ELF-1 (cell line): ENCODE measurements at places on chromosomes 5 and 9.
A peak's percentile ranks its signal among the peaks of the same experiment; 100 is the strongest.

GRCh38 chr5:11289733-11290132, 528.7 kb upstream of the DAP start:
- DNase-seq, result no peak

DNA sequence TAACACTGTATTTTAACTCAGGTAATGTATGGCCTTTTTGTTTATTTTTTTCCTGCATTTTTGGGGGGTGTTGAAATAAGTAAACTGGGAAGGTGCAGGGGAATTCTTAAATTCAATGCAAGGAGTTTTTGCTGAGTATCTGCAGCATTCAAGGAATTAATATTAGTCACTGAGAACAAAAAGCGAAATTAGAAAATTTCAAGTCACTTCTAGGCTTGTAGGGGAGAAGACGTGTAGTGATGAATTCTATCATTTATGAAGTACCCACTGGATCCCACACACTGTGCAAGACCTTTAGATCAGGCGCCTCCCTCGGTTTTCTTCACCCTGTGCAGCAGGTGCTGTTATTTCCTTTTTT, 1.2 kb downstream of the EHMT1 start:
- DNase-seq, result no peak

- DNase-seq, result no peak
Measured at GRCh38 chr5:97229688-97230285, 46.7 kb upstream of the RIOK2 start.

- no peak for DNase-seq
Measured at GRCh38 chr5:138339464-138339863, 1.4 kb downstream of the FAM53C start.

DNA sequence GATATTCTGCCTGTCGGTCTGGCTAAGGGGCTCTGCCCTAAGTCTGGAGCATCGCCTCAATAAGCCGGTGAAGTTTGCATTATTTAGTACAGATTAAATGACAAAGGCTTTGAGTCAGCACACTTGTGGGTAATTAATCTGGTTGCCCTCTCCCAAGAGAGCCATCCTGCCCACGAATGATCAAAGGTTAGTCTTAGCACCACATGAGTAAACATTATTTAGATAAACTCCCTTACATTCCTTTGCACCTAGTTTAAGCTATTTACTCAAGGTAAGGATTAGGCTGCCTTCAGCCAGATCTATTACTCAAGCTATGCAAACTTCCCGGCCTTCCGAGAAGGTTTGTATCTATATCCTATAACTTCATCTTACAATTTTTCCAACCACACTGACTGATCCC, 572.1 kb downstream of the CHSY3 start:
- no peak for DNase-seq

DNA sequence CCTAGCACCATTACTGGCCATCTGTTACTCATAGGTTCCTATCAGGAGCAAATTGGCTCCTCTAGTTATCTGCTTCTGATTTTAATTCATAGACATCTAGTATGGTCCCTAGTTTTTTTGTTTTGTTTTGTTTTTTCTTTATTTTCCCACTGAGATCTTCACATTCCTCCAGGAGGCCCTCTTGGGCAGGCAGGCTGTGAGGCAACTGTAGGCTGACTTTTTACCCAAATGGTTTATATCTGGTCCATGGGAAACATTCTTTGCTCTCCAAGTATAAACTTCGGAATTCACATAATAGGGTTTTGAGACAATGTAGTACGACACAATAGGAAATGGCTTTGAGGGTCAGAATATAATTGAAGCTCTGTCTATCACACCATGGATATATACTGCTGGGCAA, 250.9 kb upstream of the DAB2 start:
- no peak for DNase-seq

DNA sequence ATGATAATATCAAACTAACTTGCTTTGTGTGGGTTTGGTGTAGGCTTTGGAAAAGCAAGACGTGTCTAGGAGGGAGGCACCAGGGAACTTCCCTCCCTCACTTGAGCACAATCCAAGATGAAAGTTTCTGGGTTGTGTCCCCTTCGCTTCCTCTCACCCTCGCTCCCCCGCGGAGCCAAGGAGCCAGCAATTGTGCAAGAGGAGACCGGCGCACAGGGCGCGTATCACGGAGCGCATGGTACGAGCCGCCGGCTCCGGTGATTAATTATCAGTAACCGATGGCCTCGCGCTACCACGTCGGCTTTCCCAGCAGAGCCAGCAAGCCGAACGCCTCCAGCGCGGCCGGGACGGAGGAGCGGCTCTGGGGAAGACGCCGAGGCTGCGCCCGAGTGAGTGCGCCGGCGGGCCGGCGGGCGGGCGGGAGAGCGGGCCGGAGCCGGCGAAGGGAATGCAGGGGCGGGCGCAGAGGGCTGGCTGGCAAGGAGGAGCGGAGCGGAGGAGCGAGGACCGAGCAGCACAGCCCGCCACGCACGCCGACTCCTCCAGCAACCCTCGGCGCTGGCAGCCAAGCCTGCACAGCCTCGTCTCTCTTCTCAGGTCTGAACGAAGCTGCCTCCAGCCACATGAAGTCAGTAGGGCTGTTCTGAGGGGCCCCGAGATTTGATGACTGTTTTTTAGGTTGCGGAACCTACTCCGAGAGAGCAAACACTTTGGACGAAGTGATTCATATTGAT, 143.6 kb downstream of the BNC2 start:
- DNase-seq, result peak; percentile 91

- no peak for DNase-seq
Measured at GRCh38 chr5:132447196-132447595, 43.4 kb downstream of the IRF1 start.
